ENCODE measurements at places on chromosomes 6 and 20. TPM values are rescaled to one million over a fixed set of nuclear protein-coding genes. Genes with fewer than 3 reads are reported as not detected.
A peak's percentile ranks its signal among the peaks of the same experiment; 100 is the strongest.

Gene FAM217A
- not detected for total RNA-seq

DNA sequence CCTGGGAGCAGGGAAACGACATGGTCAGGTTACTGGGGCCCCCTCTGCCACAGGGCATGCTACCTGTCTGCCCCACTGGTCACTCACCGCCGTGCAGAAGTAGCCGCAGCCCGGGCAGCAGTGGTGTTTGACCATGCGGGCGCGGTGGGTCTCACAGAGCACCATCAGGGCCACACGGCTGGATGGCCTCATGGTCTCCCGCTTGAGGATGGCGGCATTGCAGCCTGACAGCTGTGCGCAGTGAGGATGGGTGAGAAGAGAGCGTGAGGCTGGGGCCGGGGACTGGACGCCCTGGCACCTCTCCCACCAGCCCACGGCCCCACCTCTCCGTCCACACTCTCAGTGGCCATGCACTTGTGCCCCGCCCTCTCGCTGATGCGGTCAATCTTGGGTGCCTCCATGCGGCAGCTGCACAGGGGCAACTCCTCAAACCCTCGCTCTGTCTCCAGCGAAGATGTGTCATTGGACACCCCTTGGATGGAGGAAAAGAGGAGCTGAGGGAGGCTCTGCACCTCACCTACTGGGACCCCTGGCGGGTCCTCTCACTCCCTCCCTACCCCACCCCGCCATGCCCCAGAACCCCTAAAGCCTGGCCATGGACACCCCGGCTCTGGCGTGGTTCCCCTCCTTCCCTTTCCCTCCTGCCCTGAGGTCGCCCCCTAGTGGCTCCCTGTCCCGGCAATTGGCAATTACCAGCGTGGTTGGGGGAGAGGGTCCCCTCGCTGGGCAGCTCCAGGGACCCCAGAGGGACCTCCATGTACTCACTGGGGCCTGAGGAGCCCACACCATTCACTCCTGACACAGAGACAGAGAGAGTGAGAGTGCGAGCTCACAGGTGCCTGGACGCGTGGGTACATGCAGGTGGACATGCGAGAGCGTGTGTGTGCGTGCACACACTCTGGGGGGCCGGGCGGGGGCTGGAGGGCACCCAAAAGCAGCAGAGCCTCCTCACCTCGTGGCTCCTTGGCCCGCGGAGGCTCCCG, 8.9 kb downstream of the EHMT2 start:
- peak; percentile 34 for DNase-seq

DNA sequence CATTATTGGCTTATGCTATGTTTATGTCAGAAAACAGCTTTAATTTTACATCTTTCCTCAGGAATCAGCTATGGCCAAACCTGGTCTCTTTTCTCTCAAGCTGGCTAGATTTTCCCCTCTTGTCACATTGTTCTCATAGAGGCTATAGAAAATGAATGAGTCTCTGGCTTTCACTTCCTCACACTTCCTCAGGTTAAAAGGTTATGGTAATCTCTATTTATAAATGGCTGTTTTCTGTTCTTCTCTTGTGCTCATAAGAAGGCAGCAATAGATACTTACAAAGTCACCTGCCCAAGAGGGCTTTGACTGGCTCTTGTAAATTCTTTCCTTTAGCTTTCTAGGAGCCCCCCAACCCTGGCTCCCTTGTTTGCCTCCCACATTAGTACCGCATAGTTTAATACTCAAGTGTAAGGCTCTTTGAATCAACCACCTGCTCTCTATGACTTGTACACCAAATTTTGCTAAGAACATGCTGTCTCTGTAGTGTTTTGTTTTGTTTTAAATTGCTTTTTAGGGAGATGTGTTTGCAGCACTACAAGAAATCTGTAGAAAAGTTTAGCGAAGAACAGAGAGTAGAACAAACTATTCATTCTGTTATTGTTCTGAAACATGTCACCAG, 897.4 kb upstream of the CITED2 start:
- no peak for DNase-seq

DNA sequence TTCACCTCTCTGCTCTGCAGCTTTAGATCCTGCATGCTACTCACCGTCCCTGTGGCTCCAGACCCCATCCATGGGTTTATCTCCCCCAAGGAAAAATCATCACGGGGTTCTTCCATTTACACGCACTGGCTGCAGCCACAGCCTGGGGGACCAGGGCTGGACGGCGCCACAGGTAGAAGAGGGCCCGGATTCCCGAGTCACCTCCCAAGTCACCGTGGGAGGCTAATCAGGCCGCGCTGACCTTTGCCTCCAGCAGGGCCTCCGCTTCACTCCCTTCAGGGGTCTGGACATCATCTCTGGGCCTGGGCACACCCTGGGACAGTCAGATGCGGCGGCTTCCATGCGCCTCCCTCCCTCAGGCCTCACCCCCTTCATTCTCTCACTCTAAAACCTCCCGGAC, 47.8 kb upstream of the ENTPD6 start:
- DNase-seq: no peak

- DNase-seq: no peak
Observed at GRCh38 chr6:167575158-167575696, 250.3 kb downstream of the TTLL2 start.

- no peak for DNase-seq
Observed at GRCh38 chr6:129236001-129236517, 353.1 kb downstream of the LAMA2 start.

GRCh38 chr6:111602481-111603011, 3.1 kb downstream of the TRAF3IP2 start:
- DNase-seq: no peak

DNA sequence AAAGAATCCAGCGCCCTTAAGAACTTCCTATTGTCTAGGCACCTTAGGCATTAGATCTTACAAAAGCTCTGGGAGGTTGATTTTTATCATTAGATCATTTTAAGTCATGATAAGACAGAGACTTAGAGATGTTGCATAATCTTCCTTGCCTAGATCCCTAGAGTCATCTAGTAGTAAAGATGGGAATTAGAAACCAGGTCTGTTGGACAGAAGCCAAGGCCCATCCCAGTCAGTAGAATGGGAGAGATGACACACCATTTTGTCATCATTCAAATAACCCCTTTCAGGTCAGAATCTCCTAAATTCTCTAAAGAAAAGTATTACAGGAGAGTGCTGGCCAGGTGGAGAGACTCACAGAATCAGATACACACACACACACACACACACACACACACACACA, 579.1 kb downstream of the BMP2 start:
- no peak for DNase-seq

GRCh38 chr6:6052216-6052615, 45.5 kb upstream of the NRN1 start:
- DNase-seq: no peak

Gene CFAP206
- total RNA-seq: not detected

DNA sequence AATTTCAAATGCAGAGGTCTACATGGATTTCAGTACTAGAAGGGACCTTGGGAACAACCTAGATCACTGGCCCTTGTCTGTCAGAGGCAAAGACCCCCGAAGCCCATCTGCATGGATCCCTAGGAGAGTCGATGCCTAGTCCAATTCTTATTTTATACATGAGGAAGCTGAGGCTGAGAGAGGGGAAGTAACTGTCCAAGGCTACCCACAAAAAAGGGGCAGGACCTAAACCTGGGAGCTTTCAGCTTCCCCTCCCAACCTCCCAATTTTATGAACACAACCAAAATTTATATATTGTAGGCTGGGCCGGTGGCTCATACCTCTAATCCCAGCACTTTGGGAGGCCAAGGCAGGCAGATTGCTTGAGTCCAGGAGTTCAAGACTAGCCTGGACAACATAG, 73.2 kb downstream of the TRERF1 start:
- no peak for DNase-seq

GRCh38 chr20:3767110-3767426, 485 bp downstream of the ADISSP start:
- DNase-seq: no peak

DNA sequence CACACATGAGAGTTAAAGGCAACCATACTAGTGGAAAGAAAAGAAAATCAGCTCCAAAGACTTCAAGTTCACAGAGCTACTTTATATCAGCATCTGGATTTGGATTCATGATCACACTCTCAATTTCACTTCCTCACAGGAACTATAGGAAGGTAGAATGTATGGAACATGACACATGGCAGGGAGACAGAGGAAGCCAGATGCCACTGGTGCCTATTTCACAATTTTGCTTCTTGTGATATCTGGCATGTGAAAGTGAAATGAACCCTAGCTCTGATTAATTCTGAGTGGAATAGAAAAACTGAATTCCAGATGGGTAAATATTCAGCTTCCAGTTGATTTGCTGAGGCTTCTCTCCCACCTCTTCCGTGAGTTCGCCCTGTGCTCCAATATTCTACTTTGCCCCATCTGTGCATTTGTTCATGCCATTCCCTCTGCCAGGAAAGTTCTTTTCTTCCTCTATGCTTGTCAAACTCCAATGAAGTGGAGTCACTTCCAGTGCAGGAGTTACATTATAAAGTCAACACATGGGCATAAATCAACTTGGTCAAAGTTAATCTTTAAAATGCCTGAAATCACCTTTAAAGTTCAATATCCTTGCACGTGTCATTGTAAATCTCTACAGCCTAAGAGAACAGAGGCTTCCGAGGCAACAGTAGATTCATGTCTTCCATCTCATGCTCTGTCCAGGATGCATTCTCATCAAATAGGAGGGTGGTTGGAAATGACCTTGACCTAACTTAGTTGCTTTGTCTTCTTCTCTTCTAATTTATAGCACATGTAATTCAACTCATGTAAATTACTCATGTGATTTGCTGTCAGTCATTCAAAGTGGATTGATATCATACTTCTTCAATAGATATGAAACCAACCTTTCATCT, 275.3 kb downstream of the HIVEP2 start:
- no peak for DNase-seq

Gene ACAT2
- 29.6 TPM for total RNA-seq

DNA sequence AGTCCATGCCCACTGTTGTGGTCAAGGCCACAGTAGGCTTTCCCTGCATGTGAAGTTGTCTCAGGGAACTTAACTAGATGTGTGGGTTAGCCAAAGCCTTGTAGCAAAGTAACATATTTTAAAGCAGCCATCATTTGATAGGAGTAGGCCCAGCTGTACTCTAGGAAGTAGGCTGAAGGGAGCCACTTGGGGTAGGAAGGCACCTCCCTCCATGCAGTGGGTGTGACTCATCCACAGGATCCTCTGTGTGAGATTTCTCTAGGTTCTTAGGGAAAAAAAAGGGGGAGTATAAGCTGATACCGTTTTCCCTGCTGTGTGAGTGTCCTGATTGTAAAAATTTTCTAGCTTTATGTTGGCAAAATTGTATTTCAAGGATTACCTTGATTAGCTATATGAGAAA, 44.7 kb downstream of the VAPB start:
- no peak for DNase-seq

DNA sequence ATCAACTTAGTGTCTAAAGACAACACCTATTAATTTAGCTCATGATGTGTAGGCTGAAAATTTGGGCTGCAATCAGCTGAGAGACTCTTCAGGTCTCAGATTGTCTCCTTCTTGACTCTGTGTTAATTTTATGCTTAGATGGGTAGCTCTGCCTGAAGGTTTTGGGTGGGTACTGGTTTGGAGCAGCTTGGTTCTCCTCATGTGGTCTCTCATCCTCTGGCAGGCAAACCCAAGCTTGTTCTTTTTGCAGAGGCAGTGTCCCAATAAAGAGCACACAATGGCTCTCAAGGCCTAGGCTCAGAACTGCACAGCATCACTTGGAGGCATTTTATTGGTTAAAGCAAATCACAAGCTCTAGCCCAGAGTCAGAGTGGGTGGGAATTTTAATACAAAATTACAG, 280.6 kb downstream of the BTBD3 start:
- no peak for DNase-seq

DNA sequence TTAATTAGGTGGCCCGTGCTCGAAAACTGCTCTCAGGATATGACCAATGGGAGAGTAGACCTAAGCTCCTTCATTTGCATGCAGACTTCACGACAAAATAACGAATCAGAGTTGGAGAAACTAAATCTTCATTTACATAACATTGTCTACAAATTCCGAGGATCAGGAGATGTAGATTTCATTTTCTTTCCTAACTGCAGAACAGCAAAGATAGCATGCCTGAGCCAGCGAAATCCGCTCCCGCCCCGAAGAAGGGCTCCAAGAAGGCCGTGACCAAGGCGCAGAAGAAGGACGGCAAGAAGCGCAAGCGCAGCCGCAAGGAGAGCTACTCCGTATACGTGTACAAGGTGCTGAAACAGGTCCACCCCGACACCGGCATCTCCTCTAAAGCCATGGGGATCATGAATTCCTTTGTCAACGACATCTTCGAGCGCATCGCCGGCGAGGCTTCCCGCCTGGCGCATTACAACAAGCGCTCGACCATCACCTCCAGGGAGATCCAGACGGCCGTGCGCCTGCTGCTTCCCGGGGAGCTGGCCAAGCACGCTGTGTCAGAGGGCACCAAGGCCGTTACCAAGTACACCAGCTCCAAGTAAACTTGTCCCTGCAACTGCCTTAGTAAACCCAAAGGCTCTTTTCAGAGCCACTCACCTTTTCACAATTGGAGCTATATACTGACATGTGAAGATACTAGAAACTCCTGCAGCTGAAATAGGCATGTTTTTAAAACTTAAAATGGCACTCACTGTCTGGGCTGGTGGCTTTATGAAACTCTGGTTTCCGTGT, 96.5 kb downstream of the HFE start:
- DNase-seq: peak; percentile 44

GRCh38 chr20:63225082-63225454, 9.1 kb upstream of the YTHDF1 start:
- no peak for DNase-seq

Gene PSORS1C2
- total RNA-seq: not detected

GRCh38 chr20:8671370-8671961, 397.4 kb upstream of the PLCB4 start:
- DNase-seq: no peak

DNA sequence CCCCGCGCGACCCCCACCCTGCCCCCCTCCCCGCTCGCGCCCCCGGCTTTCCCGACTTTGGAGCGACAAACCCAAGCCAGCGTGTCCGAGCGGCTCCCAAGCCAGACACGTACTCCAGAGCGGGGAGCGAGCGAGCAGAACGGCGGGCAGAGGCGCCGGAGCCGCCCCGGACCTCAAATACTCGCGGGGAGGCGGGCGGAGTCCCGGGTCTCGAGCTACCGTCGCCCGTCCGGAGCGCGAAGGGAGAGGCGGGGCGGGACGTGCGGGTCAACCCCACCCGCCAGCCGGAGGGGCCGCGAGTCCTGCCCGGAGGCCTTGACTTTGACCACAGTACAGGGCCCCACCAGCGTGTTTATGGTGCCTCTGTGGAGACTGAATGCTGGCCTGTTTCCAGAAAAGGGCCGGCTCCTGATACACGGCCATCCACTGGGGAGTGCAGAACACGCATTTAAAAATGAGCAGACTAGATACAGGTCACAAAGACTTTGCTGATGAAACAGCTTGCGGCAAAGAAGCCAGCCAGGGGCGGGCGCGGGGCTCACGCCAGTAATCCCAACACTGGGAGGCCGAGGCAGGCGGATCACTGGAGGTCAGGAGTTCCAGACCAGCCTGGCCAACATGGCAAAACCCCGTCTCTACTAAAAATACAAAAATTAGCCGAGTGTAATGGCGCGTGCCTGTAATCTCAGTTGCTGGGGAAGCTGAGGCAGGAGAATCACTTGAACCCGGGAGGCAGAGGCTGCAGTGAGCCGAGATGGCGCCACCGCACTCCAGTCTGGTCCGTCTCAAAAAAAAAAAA, at the start of gene SERPINB6:
Gene SERPINB6, minus strand, starts transcription at position 148 of the 799 bp plus-strand sequence. CDS start 12,235 bp downstream, outside the sequence.
- peak; percentile 50 for DNase-seq

Gene TFAP2C
- total RNA-seq: not detected

All from CD4-positive, CD25-positive, alpha-beta regulatory T cell (primary cell).